ENCODE measurements at places on chromosomes 5 and 9.

DNA sequence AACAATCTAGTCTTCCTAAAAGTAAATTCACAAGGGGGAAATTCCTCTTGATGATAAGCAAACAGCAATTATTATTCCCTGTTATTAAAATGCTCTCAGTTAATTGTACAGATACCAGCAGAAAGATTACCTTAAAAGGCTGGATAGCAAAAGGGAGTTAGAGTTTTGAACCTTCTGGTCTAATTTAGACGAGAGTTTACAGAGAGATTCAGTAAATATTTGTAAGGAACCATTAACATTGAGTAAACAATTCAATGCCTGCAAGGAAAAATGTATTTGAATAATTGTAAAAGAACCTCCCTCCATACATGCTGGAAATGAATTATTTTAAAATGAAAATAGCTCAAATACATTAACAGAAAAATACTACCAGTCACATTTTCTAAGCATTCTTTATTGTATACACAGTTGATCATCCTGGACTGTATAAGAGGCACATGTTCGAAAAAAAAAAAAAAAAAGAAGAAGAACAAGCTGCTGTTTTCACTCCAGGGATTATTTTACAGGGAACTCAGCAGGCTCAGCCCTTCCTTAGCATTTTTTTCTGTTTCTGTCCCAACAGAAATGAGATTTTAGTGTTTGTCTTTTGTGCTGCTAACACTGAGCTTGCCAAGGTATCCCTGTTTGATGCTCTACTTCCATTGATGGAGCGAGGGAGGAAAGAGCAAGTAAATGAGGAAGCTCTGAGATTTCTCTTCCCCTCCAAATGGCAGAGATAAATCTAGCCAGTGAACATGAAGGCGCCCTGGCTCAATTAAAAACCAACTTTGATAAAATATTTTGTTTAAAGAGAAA is 141.1 kb downstream of the ENC1 start:
- no peak for DNase-seq

GRCh38 chr5:39216631-39217030 is 2.7 kb downstream of the FYB1 start:
- DNase-seq: no peak

DNA sequence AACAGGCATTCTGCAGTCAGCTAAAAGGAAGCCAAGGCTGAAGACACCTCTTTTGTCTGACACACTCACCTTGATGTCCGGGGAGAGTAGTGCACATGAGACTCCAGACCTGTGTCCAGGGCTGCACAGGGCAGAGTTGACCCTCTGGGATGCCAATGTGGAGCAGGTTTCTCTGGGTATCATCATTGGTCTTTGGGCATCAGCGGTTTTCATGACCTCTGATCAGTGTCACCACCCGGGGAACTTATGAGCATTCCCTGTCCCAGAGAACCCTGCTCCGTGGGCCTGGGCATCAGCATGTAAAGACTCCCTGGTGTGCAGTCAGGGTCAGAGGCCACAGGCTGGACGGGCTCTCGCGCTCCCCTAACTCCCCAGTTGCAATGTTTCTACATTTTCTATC is 80.2 kb downstream of the NSUN2 start:
- no peak for DNase-seq

DNA sequence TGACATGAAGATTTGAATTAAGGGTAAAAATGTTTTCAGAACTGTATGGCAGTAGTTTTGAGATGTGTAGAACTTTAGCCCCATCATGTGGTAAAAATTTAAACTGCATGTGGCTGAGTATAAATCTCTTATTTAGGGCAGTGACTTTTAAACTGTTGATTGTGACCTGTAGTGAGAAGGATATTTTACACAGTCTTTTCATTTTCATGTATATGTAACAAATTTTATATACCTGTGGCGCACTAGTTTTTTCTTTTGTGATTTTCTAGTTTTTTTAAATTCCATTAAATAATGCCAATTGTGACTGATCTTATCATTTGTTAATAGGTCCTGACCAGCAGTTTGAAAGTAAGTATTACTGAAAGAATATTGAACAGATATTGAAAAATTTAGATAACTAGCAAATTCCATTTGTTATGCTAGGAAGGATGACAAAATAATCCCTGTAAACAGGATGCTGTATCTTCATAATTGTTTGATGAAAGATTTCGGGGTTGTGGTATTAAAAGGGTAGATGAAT is 47.2 kb downstream of the GPBP1 start:
- peak; percentile 61 for DNase-seq

GRCh38 chr5:123279136-123279535 is 144.1 kb downstream of the CEP120 start:
- no peak for DNase-seq
